ENCODE measurements at places on chromosomes 1 and 21.
A peak's percentile ranks its signal among the peaks of the same experiment; 100 is the strongest.

- no peak for DNase-seq
Observed at GRCh38 chr1:234871039-234871709, 257.5 kb downstream of the TOMM20 start.

DNA sequence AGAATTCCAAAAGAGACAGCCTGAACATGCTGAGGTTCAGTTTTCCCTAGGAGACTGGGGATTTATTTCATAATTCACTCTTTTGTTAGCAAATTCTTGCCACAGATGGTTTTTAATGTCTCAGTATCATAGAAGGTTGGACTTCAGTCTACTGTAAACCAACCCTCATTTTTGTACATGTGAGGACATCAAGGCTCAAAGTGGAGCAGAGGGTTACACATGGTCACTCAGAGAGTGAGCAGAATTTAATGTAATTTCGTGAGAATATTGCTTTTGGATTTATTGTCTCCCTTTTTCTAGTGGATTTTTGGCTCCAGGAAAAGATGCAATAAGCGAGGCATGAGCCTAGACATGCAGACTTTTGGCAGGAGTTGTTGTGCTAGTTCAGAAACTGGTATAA, 210.8 kb upstream of the JUN start:
- no peak for DNase-seq

DNA sequence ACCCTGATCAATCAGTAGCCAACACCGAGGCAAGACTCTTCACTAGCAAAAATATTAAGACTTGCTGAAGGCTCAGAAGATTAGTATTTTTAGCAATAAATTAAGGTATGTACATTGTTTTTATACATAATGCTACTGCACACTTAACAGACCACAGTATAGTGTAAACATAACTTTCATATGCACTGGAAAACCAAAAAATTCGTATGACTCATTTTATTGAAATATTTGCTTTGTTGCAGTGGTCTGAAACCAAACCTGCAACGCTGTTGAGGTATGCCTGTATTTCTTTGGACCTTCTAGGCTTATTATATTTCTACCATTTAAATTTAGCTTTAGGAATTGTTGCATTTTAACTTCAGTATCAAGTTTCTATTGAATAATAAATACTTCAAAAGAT, 65.8 kb upstream of the BCL9 start:
- DNase-seq, result no peak

GRCh38 chr1:55803429-55803828, 588.3 kb upstream of the USP24 start:
- no peak for DNase-seq

DNA sequence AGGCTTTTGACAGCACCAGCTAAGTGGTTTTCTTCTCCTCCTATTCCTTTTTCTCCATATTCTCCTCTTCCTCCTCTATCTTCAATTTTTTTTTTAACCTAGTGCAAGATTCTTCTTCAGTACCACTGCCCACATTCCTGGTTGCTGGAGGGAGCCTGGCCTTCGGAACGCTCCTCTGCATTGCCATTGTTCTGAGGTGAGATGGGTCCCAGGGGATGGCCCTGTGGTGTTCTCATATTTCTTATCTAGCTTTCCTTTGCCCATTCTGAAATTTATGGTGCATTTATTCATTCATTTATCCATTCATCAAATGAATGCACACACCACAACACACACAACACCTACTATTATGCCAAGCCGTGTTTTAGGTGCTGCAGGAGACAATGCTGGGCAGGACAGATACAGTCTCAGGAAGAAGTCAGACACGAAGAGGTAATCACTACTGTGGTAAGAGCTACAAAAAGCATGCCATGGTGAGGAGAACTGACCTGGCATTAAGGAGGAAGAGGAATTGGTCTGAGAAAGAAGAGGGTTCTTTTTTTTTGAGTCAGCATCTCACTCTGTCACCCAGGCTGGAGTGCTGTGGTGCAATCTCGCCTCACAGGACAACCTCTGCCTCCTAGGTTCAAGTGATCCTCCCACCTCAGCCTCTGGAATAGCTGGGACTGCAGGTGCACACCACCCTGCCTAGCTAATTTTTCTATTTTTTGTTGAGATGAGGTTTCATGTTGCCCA, 47.5 kb upstream of the TDRD10 start:
- DNase-seq, result no peak

- no peak for DNase-seq
Observed at GRCh38 chr1:54271341-54271740, 71.4 kb downstream of the MRPL37 start.

GRCh38 chr1:93919780-93920179, 10.6 kb upstream of the GCLM start:
- no peak for DNase-seq

DNA sequence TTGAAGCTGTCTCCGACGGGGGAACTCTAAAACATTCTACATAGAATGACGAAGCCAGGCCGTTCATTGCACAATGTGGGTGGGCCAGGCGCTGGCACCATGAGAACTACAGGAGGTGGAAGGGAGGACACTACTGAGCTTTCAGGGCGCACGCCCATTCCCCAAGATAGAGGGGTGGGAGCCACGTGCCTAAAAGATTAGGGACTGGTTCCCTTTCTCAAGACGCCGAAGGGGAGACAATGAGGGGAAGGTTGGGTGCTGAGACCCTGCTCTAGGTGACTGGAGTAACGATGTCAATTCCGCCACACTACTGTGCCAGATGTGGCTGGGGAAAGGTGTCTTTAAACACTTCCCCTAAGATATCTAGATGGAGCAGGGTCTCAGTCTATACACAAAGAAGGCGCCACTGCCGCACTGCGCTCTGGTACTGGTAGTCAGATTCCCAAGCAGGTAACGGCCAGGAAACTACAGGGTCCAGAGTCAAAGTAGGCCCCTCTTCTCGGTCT, 782 bp downstream of the CSDE1 start:
- peak; percentile 21 for DNase-seq

DNA sequence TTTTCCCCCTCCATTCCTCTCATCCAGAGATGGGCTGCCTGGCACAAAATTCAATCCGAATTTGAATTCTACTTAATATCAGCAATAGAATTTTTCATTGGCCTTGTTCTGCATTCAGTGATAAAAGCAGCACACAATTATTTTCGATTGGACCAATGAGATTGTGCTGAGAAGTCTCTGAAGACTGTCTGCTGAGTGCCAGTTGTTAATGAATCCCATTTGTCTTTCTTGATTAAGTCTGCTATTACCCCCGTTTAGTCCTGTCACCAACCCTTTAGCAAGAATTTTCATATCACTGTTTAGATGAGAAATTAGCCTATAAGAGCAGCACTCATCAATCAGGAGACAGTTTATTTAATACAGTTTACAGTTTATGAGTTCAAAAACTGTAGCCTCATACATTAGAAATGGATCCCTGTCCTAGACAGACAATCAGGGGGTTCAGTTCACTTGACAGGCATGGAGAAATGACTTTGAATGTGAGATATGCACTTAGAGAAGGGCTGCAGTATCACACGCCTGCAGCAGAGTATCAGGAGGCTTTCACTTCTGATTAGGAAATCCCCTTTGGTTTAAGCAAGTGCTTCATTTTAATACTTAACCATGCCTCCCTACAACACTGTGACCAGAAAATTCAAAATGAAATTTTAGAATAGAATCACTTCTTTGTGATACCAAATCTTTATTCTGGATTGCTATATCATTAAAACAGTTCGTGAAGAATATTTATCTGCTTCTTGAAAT, 304.7 kb upstream of the PTBP2 start:
- DNase-seq, result no peak

DNA sequence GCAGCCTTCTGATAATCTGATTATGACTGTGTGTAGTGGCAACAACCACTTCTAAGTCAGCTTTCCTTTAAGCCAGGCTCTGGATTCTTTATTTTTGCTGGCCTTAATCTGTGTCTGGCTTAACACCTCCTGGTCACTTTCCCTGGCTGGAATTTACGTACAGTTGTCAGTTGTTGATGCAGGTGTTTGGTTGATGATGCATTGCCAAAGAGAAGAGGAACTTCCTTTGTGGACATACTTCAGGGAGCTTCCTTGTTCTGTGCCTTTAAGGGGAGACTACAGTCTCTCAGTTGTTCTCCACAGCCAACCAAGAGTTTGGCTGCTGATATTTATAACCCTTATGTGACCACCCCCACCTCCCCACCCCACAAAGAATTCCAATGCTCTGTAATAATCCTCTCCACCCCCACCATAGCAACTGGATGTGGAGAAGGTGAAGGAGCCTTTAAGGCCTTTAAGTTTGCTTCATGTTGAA, 96.0 kb upstream of the BMP8A start:
- no peak for DNase-seq

GRCh38 chr1:222021129-222021528, 279.2 kb upstream of the DUSP10 start:
- DNase-seq, result no peak

- DNase-seq, result no peak
Observed at GRCh38 chr1:197127246-197127912, 19.1 kb downstream of the ASPM start.

GRCh38 chr1:154546264-154547063, 12.0 kb downstream of the UBE2Q1 start:
- peak; percentile 88 for DNase-seq

DNA sequence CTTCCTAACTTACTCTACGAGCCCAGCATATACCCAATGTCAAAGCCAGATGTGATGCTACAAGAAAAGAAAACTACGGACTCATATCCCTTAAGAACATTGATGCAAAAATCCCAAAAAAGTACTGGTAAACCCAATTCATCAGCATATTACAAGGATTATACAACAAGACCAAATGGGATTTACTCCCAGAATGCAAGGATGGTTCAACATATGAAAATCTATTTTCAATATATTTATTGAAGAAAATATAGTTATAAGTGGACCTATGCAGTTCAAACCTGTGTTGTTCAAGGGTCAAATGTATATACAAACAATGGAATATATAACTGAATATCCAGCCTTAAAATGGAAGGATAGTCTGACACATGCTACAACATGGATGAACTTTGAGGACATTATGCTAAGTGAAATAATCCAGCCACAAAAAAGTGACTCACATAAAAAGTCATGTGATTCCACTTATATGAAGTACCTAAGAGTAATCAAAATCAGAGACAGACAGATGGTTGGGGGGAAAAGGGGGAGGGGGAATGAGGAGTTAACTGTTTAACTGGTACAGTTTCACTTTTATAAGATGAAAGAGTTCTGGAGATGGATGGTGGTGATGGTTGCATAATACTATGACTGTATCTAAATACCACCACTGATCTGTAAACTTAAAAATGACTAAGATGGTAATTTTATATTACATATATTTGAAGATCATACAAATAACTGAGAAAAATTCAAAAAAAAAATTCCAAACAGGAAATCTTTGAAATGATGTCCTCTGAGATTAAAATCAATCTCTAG, 3.7 kb upstream of the KLF18 start:
- no peak for DNase-seq

- DNase-seq, result no peak
Observed at GRCh38 chr1:41640756-41641474, 156.4 kb upstream of the EDN2 start.

DNA sequence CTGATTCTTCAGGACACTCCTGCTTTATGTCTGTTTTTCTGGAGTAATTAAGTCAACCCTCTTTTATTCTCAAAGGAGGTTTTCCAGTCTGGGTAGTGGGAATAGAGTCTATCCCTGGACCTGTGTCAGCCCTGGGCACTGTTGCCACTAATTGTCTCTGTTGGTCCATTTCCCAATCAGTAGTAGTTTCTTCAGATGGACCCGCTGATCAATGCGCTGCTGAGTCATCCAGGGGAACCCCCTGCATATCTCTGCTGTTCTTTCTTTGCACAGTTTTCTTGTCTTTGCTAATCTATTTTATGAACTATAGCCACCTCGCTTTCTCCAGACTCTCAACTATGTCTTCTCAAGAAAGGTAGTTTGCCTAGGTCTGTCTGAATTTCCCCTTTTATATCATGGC, 82.5 kb downstream of the TNNI3K start:
- DNase-seq, result no peak

DNA sequence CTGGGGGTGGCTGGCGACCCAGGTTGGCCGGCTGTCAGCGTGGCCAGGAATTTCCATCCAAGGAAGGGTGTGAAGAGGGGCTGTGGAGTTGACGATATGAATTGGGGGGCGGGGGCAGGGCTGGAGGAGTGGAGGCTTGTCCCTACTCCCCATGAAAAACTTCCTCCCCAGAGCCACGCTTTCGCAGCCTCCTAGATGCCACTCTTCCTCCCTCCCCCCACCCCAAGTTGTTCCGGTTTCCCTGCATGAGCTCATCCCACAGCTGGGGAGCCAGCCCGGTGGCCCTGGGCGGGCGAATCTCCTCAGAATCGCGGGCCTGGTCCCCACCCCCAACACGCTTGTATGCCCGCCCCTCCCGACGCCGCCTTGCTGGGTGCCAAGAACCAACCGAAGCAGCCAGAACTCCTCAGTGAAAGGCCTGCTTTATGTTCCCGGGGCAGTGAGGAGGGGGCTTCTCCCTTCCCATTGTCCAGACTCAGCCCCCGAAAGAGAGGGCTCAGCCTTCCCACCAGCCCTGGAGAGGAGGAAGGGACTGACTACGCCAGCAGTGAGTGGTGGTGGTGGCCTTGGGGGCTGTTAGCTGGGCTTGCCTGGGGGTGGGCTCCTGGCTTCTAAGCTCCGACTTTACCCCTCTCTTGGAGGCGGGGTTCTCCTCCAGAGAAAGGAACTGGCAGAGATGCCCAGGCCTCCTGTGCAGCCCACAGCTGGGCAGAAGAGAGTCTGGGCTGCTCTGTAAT, 1.8 kb upstream of the CSMD2 start:
- DNase-seq, result no peak

- no peak for DNase-seq
Observed at GRCh38 chr1:74729741-74730478, 2.9 kb downstream of the CRYZ start.

DNA sequence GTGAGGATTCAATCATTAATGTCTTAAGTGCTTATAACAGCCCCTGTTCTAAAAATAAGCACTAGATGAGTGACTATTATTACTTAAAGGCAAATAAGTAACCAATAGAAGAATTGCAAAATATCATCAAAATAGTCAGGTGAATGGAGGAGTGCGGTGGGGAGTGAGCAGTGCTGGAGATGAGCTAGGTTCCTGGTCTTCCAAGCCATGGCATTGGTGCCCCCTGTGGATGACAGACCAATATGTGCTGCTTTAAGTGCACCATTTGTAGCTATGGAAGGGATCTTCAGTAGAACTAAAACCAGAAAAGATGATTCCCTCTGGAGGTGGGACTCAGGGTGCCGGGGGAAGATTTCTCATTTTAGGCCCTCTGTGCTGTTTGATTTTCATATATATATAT, 46.1 kb upstream of the SLC30A1 start:
- peak; percentile 10 for DNase-seq

DNA sequence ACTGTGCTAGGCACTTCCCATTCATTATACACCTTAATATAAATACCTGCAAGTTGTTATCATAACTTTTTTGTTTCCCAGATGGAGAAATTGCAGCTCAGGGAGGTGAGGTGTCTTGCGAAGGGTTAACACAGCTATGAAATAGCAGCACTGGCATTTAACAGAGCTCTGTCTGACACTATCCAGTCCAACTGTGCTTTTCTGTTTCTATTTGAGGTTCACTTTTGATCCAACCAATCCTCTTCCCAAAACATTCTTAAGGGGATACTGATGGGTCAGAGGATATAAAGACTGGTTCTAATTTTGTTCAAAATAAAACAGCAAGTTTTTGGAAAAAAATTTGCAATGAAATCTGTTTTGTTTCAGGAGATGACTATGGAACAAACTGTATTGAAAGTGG, 46.5 kb upstream of the C8B start:
- no peak for DNase-seq

All from NCI-H1694 treated with DMSO at 0.1 percent for 48 hours (cell line).